Esophagus squamous epithelium (tissue), 5 donors: ENCODE measurements at places on chromosomes 2 and 18.

GRCh38 chr2:170017860-170018532, 160.0 kb upstream of the MYO3B start:
- no peak for DNase-seq

DNA sequence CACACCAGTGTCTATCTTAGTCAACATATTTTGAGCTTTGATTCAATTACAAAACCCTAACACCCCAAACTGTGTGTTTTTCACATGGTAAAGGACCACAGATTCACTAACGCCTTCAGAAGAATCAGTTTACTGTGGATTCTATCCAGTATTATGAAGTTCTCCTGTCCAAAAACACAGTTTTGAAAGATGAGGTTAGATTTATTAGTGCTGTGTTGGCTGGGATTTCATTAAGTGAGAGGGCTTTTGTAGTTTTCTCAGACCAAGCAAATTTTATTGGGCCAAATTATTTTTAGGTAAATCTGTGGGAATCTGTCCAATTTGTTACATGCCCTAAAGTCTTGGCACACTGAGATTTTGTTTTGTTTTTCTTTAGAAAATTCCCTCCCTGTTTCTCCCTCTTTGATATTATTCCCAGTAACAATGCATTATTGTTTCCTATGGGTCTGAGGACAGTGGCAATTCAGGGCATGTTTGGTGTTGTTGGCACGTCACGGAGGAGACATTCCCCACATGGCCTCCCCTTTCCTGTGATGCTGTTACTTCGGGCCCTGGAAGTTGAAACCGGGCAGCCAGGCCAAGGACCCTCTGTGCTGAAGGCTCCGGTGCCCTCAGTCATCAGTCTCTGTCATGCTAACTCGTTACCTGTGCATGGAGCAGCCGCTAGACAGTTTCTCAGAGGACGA, 87.5 kb upstream of the ALKAL2 start:
- no peak for DNase-seq

- DNase-seq, result no peak
These were observed 88.9 kb downstream of the ITGA4 start for GRCh38 chr2:181546086-181546485.

DNA sequence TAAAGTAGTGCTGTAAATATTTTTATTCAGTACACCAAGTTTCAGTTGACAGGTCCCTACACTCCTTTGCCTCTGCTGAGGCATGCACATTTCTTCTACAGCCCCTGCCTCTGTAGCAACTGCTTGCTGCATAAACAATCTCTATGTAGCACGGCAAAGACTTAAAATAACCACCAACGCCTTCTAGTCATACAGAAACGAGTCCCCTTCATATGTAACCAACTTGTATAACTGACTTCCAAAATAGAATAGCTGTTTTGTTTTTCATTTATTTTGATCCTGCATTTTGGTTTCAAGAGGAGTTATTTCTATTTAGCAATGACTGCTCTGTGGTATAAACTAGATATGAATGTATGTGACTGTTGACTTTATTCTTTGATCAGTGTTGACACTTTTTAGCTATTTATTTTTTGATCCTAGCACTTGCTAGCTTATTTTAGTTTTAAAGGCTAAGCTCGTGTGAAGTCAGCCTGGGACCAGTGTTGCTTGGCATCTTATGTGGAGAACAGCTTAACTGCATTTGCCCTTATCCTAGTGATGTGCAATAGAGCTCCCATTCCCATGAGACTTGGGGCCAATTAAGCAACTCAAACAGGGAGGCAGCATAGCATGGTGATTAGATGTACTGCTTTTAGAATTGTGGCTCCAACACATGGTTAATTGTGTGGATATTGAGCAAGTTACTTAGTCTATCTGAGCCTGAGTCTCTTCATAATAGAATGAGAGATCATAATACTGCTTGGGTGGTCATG, 79.6 kb downstream of the HRH4 start:
- no peak for DNase-seq

GRCh38 chr2:225041851-225042799, at the start of gene DOCK10:
TSS of gene DOCK10 (minus strand) at chr2:225042468. CDS start at chr2:225042374, 94 bp downstream.
- no peak for DNase-seq

DNA sequence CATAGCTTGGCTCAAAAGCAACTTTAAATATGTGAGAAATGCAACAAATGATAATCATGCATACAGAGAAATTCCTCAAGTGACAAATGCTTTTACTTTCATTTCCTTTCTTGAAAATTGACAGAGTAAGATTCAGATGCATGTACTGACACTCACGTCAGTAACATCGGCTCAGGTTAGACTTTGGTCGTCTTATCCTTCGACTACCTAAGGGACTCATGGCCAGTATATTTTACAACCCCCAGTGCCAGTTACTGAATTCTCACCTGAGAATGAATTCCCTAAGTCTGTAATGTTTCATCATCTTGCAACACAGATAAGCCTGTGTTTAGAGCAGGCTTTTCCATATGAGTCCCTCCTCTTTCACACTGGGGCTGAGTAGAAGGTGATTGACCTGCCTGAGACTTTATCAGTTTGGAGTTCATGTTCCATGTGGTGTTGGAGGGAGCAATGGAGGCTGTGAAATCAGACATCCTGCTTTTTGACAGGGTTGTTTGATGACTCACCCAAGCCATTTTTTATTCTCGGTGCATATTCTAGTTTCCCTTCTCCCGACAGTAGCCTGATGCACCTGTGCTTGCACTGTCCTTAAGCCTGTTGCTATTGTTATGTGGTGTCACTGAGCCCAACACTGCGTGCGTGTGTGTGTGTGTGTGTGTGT, 30.5 kb upstream of the ATP8B1 start:
- DNase-seq, result no peak

DNA sequence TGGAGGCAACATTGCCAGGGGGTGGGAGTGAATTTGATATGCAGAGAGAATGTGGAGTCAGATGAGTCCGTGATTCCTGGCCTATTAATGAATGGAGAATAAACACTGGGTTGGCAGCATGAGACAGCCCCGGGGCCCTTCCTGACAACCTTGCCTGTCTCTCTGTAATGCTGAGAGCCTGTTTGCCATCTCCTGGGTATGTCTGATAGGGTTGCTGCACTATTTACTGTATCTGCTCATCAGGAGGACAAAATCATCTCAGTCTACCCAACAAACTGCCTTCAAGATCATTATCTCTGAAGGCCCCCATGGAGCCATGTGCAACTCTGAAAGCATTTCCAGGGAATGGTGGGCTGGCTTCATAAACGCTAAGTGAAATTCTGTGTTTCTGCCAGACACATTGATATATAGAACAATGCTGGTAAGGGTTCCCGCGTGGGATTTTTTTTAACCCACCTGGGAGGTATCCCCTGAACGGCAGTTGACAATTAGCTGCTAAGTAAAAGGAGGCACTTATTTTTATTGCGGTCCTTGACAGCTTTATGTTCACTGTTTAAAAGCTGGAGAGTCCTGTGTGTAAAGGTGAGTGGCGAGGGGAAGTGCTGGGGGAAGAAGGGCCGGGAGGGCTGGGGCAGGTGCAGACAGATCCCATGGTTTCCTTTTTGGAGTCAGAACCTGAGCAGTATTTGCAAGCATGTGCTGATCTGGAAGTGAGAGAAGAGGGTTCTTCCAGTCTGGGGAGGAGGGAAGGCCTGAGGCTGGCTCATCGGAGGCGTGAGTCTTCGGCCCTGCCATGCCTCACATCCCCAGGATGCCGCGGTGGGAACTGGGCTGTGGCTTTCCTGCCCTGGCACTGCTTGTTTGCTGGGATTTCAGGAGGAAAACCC, 64.8 kb downstream of the ARHGAP25 start:
- DNase-seq, result no peak

GRCh38 chr2:215680605-215681598, 245.0 kb upstream of the FN1 start:
- no peak for DNase-seq

GRCh38 chr2:205889114-205889513, 196.9 kb downstream of the INO80D start:
- DNase-seq, result no peak

DNA sequence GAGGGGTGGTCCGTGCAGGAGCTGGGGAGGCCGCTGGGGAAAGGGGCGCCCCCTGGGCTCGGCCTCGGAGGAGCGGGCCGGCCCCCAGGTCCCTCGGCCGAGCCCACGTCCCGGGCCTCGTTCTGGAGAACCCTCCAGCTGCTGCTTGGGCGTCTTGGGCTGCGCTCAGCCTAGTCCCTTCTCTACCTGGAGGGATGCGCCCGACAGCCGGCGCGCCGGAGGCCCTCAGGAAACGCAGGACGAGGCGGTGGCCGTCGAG, 293 bp upstream of the D2HGDH start:
- no peak for DNase-seq

DNA sequence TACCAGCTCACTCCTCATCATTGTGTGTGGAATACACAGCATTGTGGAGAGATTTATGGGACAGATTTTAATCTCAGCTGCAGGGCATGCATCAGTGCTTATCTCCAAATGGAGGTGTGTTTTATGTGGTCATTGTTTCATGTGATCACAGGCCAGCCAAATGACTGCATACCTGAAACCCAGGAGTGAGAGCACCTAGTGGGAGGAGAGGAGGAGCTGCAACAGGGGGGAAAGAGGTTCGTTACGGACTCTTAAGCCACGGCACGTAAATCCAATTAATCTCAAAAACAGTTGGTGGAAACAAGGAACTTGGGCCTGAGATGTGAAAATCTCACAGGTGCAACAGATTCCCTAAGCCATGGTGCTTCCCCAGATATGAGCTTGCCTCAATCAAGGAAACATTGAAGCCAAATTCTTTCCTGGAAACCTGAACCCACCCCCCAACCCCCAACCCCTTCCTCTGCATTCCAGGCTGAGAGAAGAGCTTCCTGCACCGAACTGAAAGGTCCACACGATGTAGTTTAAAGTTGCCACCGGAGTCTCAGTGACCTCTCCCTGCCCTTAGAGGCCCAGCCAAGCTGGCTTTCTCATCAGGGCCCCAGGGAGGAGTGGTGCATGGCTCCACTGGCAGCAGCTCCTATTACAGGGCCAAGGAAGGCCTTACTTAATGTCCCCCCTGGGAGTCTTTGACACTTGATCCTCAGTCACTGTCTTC, 167.4 kb downstream of the C1D start:
- no peak for DNase-seq

- no peak for DNase-seq
These were observed 227.4 kb upstream of the ZNF804A start for GRCh38 chr2:184370954-184371353.

DNA sequence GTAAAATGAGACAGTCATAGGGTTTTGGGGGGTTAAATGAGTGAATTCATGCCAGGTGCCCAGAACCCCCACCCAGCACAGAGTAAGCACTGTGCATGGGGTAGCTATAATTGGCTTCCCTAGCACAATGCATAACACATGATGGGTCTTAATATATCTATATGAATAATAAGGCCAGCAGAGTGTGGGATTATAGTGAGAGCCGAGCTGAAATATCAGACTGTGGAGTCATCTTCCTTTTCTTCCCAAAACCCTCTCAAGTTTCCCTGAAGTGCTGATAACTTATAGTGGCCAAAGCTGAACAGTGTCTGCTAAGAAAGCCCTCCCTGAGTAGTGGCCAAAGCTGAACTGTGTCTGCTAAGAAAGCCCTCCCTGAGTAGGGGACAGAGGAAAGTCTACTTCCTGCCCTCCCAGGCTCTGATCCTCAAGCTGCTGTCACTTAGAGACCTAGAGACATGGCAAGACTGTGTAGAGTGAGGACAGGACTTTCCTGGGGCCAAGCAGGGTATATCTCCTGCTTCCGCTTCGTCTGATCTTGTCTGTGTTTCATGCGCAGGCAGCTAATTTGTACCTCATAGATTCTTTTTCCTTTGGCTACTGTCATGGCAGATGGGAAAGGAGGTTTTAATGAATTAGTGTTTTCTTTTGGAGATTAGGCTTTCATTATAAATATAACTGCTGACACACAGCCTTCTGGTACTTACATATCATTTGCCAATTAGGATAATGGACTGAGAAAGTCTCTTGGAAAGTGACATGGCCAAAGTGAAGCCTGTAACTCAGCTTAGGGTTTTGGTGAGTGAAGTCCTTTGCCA, 94.9 kb downstream of the FHOD3 start:
- DNase-seq, result no peak

- DNase-seq, result no peak
These were observed 285.1 kb downstream of the TMX3 start for GRCh38 chr18:68429841-68430240.

GRCh38 chr2:15456352-15456751, 104.8 kb downstream of the NBAS start:
- no peak for DNase-seq
